ENCODE measurements at places on chromosomes 5 and 9.

- no peak for DNase-seq
Measured at GRCh38 chr9:100211476-100211875, 112.4 kb downstream of the INVS start.

DNA sequence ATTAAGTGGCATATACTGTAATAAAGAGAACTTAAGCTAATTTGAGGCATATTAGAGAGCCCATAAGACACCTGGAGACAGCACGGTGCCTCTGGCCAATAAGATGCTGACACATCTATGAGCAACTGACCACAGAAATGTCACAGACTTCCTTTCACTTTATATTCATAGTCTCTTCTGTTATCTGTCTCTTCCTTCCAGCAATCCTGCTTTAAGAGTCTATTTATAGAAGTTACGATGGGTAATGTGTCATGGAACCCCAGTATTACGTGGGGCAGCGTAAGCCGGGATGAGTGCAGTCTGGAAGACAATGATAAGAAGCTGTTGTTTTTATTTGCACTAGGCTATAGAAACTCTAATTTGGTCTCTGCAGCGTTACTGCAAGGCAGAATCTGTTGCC, 136.8 kb downstream of the CFAP90 start:
- no peak for DNase-seq

DNA sequence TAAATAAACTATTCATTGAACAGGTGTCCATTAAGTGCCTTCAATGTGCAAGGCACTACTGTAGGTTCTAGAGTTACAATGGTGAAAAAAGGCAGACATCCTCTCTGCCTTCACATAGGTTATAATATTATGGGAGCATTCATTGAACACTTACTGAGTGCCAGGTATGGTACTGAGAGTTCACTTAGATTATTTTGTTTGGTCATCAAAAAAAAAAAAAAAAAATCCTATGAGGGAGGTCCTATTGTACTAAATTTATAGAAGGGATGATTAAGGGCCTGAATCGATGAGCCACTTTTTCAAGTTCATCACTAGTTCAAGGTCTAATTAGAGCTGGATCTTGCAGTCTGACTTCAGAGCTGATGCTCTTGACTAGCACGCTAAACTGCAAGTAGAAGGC, 22.8 kb upstream of the PANK3 start:
- no peak for DNase-seq

- no peak for DNase-seq
Measured at GRCh38 chr9:11931109-11931508, 762.1 kb upstream of the TYRP1 start.

DNA sequence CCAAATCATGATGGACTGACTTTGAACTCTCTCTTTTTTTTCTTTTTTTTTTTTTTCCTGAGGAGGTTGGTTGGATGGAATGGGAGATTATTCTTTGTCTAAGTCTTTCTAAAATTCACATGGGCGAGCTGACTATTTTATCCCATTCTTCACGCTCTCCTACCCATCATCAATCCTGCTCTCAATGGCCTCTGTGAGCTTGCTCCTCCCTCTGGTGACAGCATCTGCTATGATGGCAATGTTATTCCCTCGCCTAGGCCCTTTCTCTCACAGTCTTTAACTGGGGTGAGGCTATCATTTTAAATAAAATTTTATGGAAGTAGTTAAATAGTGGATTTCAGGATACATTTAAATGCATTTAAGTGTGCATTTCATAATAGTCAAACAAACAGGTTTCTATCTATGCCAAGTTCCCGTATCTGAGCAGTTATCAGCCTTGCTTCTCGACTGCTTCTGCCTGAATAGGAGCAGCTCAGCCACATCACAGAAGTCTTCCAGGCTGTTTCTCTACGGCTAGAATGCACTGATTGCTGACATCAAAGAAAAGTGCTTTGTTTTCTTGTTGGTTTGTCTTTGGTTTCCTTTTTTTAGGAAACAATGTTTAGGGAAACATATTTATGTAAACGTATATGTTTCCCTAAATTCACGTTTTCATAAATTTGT, 2233.8 kb downstream of the MAT2B start:
- DNase-seq: no peak

- no peak for DNase-seq
Measured at GRCh38 chr9:84772511-84772910, 103.0 kb downstream of the NTRK2 start.

DNA sequence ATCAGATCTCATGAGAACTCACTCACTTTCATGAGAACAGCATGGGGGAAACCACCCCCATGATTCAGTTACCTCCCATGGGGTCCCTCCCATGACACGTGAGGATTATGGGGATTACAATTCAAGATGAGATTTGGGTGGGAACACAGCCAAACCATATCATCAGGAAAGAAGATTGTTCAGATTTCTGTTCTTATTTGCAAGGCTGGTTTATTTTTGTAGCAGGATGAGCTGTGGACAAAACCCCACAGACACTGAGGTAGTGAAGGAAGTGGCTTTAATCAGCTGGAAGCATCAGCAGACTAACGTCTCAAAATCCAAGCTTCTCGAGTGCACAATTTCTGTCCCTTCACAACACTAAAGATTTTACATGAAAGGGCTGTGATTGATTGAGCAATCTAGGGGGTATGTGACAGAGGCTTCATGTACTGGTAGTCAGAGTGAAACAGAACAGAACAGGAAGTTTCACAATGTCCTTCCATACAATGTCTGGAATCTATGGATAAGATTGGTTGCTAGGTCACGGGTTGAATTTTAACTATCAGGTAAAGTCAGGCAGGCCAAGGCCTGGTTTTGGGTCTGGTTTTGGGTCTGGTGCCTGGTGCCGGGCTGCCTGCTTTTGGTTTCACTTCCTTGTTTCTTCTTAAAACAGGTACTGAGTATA, 91.3 kb upstream of the ZNF366 start:
- no peak for DNase-seq

- DNase-seq: no peak
Measured at GRCh38 chr9:93676310-93677047, 100.1 kb downstream of the PHF2 start.

Data from SK-MEL-5 (cell line).